Left lung (tissue), 14 donors: ENCODE measurements at places on chromosomes 1 and 21. TPM values are rescaled to one million over a fixed set of nuclear protein-coding genes. Genes with fewer than 3 reads are reported as not detected.

GRCh38 chr1:64223329-64224151 lies 20.1 kb downstream of the UBE2U start:
- DNase-seq = no peak

GRCh38 chr1:54950006-54950368 lies 30.4 kb upstream of the TMEM61 start:
- no peak for DNase-seq

The RRP1B gene
- total RNA-seq = 20.3 TPM

GRCh38 chr1:163250382-163250974 lies 47.8 kb upstream of the RGS5 start:
- no peak for DNase-seq

DNA sequence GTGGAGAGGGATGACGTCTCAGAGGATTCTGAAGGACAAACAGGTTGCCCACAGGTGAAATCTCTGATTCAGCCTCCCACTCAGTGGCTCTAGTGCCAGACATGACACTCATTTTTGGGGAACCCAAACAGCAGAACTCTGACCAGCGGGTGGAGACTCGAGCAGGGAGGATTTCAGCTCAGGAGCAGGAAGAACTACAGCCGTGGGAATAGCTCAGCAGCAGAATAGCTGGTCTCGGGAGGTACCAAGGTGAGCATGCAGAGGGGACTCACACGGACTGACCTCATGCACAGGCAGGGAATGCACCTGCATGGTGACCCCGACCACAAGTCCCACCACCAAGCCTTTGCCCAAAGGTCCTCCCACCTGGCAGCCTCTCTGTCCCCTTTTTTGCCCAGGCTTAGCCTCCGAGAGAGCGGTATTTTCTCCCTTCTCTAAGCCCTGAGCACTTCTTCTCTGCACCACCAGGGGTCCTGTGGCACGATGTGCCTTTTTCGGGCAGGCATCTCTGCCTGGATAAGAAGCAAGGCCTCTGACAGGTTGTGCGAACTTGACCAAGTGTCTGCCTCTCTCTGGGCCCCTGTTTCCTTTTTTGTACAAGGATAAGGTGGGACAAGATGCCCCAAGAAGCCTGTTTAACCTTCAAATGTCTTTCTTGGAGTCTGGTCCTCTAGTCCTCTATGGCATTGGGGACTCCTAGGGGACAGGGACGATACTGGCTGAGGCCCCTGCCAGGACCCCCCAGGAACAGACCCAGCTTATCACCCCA lies 8.8 kb upstream of the FGR start:
- peak; percentile 74 for DNase-seq

The GJA5 gene
- total RNA-seq = 68.2 TPM

DNA sequence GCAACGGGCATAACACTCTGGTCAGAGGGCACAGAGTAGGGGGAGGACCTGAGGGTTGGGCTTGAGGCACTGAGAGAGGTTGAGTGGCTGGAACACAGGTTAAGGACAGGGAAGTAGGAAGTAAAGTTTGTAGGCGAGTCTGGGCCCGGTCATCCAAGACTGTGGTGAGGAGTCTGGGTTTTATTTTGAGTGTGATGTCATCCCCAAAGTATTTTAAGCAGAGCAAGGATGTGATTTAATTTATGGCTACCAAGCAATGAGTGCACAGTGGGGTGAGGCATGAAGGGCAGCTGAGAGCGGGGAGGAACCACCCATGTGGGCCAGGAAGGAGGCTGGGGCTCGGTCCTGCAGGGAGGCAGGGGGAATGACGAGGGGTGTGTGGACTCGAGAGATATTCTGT lies 11.2 kb upstream of the VWA5B1 start:
- no peak for DNase-seq

GRCh38 chr21:31345136-31345535 lies 1.1 kb upstream of the TIAM1 start:
- no peak for DNase-seq

The KCNAB2 gene
- total RNA-seq = 35.6 TPM

- peak; percentile 65 for DNase-seq
Observed at GRCh38 chr1:227939791-227940771, 7.7 kb downstream of the WNT9A start.

- no peak for DNase-seq
Observed at GRCh38 chr1:60504206-60504840, 430.8 kb upstream of the C1orf87 start.

GRCh38 chr1:181763736-181764135 lies 280.4 kb downstream of the CACNA1E start:
- DNase-seq = no peak

- DNase-seq = no peak
Observed at GRCh38 chr21:38646213-38646837, 148.0 kb upstream of the ERG start.

The KRTAP13-2 gene
- total RNA-seq = not detected

GRCh38 chr1:96376846-96377245 lies 344.7 kb upstream of the PTBP2 start:
- no peak for DNase-seq

DNA sequence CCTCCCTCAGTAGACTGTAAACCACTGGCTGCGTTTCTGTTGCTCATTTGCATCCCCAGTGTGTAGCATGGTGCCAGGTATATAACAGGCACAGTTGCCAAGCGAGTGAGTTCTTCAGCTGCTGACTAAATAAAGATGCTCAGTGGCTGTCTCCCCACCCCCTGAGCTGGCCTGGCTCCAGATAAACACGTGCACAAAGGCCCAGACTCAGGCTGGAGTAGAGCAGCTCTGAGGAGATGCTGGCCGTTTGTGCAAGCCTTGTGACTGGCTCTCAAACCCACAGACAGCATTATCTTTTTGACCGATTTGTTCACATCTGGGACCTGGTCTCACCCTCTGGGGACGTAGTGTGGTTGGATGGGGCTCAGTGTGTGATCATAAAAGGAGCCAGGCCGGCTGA lies 7.1 kb downstream of the CHRNB2 start:
- no peak for DNase-seq

The OR2T33 gene
- not detected for total RNA-seq

DNA sequence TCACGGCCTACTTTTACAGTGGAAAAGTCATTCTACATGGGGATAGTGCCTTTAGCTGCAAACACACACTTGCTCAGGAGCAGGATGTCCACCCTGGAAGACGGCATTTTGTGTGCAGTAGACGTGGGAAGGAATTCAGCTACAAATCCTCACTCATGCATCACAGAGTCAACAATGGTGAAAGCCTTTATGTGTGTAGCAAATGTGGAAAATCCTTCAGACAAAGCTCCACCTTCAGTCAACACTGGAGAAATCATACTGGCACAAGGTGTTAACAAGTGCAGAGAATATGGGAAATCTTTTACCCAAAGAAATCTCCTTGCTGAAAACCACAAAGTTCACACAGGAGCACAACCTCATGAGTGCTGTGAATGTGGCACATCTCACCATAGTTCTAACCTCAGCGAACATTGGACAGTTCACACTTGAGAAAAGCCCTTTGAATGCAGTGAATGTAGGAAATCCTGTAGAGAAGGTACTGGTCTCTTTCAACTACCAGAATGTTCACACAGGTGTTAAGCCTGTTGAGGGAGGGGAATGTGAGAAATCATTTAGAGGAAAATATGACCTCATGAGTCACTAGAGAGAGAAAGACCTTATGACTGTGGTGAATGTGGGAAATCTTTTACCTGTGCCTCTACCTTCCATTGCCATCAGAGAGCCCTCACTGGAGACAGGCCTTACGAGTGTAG lies 101.8 kb downstream of the PTGS2 start:
- no peak for DNase-seq

- no peak for DNase-seq
Observed at GRCh38 chr1:73947009-73947408, 251.0 kb downstream of the LRRIQ3 start.

GRCh38 chr1:47302472-47302871 lies 11.5 kb downstream of the STIL start:
- no peak for DNase-seq

The GREM2 gene
- total RNA-seq = 1.5 TPM

- no peak for DNase-seq
Observed at GRCh38 chr21:35520302-35520701, 471.2 kb upstream of the RUNX1 start.

GRCh38 chr1:235275223-235275622 lies 52.8 kb downstream of the ARID4B start:
- DNase-seq = no peak

DNA sequence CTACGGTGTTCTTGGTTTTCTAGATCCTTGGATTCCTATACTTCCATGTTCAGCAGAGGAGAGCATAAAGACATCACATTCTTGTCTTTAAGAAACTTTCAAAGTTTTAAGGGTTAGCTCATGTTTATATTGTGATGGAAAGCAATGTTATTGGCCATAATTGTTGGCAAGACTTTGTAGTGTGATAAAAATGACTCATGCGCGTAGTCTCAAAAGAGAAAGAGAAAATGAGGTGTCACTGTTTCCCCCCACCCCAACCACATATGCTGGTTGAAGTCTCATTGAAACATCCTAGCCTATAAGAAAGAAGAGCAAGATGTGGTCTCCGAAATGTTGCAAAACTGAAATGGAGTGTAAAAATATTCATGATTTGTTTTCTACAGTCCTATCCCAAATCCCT lies 348.8 kb downstream of the PTBP2 start:
- DNase-seq = no peak

The BCL2L15 gene
- total RNA-seq = 2.2 TPM

DNA sequence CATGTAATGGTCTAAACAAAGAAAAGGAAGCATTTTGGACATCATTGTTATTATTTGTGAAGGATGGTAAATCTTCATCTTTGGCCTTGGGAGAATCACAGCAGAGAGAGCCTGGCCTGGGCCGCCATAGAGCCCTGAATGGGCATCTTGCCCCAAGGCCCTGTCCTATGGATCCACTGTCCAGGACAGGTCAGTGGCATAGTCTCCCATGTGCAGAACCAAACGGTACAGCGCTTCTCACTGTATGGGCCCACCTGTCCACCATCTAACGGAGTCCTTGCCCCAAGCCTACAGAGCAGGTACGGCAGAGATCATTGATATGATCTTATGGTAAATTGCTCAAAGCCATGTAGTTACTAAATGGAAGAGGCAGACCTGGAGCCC lies 185.7 kb downstream of the FOXD2 start:
- no peak for DNase-seq

The TAS1R1 gene
- total RNA-seq = not detected

- no peak for DNase-seq
Observed at GRCh38 chr21:45142469-45143308, 68.3 kb downstream of the ADARB1 start.

The GJA8 gene
- total RNA-seq = not detected

DNA sequence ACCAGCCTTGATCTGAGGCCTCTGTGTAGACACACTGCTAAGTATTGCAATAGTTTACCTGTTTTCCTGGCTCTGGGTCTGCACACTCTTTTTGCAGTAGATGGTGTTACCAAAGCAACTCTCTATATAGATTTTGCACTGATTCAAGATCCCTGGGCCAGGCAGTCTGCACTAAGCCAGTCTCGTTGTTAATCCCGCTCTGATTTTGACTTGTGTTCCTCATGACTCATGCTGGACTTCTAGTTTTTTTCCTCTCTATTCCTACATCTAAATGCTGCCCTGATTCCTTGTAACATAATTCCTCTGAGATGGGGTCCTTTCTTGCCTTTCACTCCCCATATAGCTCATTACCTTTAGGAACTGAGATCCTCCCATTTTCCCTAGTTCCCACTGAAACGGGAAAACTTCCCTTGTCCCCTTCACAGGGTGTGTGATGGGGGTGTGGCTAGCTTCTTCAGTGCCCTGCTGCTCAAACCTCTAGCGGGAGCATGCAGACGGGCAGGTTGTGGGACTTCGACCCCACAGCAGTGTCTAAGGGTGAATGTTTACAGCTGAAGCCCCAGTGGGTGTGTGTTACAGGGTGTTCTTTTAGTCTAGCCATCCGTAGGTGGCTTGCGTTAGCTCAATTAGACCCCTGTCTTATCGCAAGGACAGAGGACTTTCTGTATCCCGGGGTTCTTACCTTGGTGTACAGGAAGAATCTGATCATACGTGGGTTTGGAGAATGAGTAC lies 106.5 kb upstream of the RAB3GAP2 start:
- DNase-seq = no peak

DNA sequence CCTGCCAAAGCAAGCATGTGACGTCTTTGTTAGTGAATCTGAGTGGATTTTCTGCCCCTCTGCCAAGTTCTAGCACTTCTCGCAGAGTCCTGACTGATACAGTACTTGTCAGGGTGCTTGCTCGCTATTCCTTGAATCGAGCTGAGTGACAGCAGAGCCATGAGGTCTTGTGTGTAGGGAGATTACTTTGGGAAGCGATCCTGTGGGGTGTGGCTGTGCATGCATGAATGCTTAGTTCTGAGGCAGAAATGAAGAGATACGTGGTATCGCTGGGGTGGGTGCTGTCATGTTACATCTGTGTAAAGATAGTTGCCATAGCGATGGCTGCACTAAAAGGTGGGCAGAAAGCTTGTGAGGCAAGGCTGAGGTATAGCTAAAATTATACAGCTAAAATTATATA lies 19.3 kb upstream of the DNAJC28 start:
- no peak for DNase-seq

DNA sequence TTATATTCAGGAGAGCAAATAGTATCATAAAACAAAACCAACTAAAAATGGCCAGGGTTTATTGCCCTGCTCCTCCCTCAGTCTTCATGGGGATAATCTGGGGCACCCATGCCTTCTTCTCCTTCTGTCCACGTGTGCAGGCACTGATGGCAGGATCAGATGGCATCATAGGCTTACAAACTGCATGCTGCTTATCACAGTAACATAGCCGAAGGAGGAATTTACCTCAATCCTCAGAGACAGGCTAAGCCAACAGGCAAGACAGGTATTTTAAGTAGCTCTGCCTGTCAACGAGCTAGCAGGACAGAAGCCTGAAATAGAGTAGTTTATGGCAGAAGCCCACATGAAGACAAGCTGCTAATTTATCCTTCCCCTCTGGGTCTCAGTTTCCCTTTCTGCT lies 9.4 kb downstream of the LAMB3 start:
- no peak for DNase-seq

GRCh38 chr1:6223617-6224016 lies 12.1 kb downstream of the ICMT start:
- no peak for DNase-seq

DNA sequence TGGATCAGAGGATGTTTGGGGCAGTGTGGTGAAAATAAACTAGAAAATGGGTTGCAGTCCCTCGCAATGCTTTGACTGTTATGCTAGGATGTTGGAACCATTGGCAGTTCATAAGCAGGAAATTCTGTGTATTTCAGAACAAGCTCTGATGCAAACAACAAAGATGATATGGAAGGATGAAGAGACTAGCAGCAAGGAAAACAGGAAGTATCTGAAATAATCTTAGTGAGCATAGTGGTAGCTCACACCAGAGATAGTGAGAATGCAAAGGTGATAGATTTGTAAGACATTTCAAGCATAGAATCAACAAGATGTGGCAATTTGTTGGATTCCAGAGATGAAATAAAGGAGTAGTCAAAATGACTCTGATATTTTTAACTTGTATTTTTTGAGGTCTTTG lies 11.1 kb upstream of the RCC1 start:
- DNase-seq = no peak

- peak; percentile 42 for DNase-seq
Observed at GRCh38 chr1:89842567-89843272, 21.9 kb downstream of the LRRC8D start.

GRCh38 chr21:45014747-45015468 lies 59.5 kb upstream of the ADARB1 start:
- DNase-seq = peak; percentile 37

GRCh38 chr1:110535985-110536384 lies 17.0 kb upstream of the KCNA10 start:
- no peak for DNase-seq

The MOB3C gene
- total RNA-seq = 16.0 TPM

The ADGRL2 gene
- 78.8 TPM for total RNA-seq
